D721Med (cell line): ENCODE measurements at places on chromosomes 11 and 22.

DNA sequence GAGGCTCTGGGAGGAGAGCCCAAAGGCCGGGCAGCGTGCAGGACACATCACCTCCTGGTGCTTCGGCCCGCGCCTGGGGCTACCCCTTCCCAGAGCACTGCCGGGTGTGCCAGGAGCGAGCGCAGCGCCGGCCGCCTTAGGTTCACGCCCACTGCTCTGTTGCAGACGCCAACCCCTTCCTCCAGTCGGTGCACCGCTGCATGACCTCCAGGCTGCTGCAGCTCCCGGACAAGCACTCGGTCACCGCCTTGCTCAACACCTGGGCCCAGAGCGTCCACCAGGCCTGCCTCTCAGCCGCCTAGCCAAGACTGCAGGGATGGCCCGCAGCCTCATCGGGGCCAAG lies 79.0 kb downstream of the MED15 start:
- no peak for DNase-seq

GRCh38 chr11:110431674-110432073 lies 1.9 kb downstream of the FDX1 start:
- DNase-seq, result no peak

DNA sequence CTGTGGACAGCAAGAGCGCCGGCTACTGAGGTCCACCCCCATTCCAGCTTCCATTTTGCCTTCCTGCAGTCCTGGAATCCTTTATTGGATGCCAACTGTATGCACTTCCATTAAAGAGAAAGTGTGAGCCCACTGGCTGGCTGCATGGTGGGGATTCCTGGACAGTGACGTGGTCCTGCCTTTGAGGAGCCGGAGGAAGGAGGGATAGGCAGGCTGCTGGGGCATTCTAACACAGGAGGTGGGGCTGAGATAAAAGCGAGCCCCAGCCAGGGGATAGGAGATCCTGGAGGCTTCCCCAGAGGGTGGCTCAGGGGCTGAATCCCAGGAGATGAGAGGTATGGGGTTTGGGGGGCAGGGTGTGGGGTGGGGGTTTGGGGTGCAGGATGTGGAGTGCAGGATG lies 984.7 kb downstream of the BRD1 start:
- no peak for DNase-seq

DNA sequence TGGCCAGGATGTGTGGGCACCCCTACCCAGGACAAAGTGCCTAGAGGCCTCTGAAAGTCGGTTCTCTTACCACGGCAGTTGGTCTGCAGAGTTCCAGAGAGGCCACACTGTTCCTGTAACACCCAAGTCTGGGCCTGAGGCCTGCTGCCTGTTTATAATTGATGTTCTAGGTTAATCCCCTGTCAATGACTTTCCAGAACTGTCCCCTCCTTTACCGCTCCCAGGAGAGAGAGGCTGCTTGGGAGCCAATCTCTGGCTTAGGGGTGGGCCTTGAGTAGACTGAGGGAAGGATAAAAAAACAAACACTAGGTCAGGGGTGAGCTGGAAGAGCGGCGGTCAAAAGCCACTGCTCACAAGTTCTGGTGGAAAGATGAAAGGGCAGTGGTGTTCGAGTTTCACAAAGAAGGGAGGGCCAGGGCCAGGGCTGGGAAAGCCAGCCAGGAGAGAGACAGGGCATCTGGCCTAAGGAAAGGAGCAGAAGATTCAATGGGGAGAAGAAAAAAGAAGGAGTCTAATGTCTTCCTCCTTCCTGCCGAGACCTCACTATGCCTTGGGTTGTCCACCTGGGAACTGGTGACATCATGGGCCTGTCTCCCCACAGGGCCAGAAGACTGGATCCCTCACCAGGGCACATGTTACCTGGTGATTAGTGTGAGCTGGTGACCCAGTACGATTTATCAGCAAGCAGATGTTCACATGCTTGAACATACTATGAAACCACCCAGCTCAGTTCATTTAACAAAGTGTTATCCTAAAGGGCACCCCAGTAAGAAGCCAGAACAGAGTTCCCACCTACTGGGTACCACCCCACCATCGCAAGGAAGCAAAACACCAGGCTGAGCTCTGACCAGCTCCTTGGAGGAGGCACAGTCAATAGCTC lies 50.2 kb downstream of the PC start:
- DNase-seq, result no peak

- DNase-seq, result no peak
These were observed 528 bp downstream of the FIBP start for GRCh38 chr11:65887723-65888162.
